ENCODE measurements at places on chromosomes 4 and X.

- DNase-seq: no peak
Observed at GRCh38 chr4:147777456-147778091, 45.7 kb downstream of the ARHGAP10 start.

- no peak for DNase-seq
Observed at GRCh38 chrX:51484616-51485015, 11.8 kb downstream of the NUDT11 start.

DNA sequence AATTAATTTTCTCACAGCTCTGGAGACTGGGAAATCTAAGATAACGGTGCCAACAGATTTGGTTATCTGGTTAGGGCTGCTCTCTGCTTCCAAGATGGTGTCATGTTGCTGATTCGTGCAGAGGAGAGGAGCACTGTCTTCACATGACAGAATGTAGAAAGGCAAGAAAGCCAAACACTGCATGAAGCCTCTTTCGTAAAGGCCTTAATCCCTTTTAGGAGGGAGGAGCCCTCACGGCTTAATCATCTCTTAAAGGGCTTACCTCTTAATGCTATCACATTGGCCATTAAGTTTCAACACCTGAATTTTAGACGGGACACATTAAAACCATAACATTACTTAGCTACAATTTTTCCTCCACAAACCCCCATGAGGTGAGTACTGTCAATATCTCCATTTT, 174.1 kb downstream of the COX18 start:
- no peak for DNase-seq

DNA sequence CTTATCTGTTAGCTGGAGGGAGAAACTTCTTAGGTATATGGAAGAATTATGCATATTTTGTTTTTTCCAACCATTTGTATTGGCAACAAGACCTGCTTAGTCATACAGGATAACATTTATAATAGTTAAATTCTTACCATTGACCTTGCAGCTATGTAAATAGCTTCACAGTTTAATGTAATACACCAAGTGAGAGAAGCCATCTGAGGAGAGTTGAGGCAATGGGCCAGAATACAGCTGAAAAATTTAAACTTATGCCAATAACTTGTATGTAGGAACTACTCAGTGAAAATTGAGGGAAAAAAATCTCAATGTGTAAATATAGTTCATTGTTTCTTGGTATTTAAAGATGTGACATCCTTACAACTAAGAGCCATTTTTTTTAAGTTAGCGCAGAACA, 273.5 kb downstream of the DACH2 start:
- DNase-seq: no peak

- no peak for DNase-seq
Observed at GRCh38 chrX:115592997-115593734, 32.2 kb downstream of the PLS3 start.

DNA sequence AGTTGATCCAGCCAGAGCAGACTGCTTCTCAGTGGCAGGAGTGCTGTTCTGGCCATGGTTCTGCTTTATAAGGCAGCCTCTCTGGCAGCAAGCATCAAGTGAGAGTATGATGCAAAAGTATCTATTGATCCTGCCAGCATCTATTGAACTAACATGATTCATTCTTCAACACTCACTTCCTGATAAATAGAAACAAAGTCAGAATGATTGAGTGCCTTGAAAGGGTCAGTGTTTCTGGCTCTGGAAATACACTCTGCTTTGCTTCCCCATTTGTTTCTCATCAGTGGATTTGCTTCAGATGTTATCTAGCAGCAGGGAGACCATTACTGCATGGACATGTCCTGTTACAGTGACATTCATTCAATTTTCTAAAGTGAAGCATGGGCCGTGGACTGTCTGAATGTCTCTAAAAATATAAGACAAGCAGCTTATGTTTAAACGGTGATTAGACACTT, 66.2 kb upstream of the FRAS1 start:
- no peak for DNase-seq

- no peak for DNase-seq
Observed at GRCh38 chr4:15598644-15599043, 56.5 kb downstream of the FBXL5 start.

DNA sequence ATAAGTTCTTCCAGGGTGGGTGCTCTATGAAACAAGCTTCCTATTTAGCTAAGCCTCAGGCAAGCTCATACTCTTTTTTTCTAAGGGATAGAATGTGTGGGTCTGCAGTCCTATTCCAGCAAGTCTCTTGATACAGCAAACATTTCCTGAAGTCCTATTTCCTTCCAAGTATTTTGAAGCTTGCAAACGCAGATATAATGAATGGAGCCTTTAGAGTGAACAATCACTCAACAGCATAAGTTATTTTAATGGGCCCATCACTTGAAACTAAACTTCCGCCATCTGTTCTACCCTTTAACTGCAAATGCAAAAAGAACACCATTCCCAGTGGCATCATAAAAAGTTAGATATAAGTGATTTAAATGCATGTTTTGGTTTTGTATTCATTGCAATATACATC, 108.3 kb upstream of the TAPT1 start:
- no peak for DNase-seq

GRCh38 chr4:164591666-164592065, 162.3 kb upstream of the SMIM31 start:
- no peak for DNase-seq

DNA sequence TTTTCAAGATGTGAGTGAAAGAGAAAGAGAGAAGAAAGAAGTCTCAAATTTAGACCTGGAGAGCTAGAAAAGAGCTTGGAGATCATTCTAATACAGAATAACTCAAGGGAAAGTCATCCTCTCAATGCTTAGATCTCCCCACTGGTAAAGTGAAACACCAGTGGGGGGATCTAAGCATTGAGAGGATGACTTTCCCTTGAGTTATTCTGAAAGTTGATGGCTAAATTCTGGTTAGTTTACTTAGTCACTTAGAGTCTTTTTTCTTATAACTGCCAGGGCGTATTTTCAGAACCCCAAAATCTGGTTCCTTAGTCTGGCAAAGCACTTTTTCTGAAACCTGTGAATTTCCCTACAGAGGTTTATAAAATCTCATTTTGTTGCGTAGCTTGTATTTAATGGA, 198.6 kb downstream of the ARHGAP24 start:
- DNase-seq: no peak

DNA sequence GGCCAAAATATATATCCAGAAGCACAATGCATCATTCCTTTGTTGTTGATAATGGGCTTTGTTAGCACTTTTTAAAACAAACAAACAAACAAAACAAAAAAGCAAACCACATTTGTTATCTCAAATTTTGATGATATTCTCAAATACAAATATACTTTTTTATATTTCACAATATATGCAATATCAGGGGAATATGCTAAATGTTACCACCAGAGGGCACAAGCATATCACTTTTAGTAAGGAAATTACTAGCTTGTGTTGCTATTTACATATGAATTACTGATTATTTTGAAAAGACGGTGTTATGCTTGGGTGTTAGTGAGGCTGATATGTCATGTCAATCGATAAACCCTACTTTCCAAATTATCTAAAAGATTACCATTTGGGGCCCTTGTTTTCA, 29.1 kb downstream of the RIPPLY1 start:
- no peak for DNase-seq

DNA sequence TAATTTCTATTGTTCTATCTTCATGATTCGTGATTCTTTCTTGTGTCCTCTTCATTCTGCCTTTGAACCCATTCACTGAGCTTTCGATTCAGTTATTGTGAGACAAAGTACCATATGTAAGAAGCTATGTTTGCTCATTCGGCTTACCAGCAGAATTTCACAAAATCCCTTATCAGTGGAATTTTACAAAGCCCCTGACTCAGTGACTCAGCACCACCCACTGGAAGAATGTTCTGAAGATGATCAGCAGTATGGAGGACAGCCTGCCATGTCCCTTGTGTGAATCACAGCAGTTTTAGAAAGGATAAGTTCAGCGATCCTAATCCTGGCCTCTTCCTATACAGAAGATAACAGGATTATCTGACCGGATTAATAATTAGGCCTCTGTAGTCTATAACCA, 5.8 kb upstream of the UXT start:
- no peak for DNase-seq

- DNase-seq: no peak
Observed at GRCh38 chr4:123986268-123986798, 589.7 kb downstream of the SPRY1 start.

- DNase-seq: no peak
Observed at GRCh38 chr4:80343887-80344286, 8.4 kb downstream of the CFAP299 start.

- DNase-seq: no peak
Observed at GRCh38 chr4:141933978-141934377, 297.6 kb downstream of the IL15 start.

DNA sequence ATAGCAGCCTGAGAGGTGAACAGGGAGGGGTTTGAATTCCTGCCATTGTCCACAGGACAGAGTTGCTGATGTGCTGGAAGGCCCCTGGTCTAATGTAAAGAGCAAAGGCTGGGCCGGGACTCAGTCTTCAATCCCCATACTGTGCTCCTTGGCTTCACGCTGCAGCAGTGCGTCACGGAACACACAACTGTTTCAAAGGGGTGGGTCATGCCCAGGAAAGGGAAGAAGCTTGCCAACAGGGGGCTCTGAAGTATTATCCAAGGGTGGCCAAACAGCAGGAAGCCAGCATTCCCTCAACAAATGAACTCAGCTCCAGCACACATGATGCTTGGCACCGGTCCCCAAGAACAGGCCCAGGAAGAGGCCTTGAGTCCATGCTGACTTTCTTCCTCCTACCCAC, 122.5 kb downstream of the NFKB1 start:
- DNase-seq: no peak

- no peak for DNase-seq
Observed at GRCh38 chrX:4484266-4484665, 770.8 kb upstream of the PRKX start.
